ENCODE measurements at places on chromosomes 6 and 20.

DNA sequence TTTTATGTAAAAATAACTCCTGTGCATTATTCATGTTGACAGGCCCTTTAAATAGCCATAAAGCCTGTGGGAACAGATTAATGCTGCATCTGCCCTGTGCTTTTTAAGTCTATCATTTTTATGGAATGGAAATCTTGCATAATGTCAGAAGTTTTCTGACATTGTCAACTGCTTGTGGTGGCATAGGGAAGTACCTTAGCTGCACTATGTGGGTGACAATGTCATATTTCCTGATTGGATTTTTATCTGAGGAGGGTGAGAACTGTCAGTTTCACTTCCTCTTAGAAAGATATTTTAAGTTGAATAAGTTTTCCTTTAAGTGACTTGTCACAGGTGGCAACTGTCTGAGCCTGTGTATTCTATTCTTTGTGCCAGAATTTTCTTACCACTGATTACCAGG lies 267.9 kb downstream of the PLCB1 start:
- no peak for DNase-seq

- no peak for DNase-seq
These were observed 36.1 kb upstream of the CEP162 start for GRCh38 chr6:84263557-84263956.

DNA sequence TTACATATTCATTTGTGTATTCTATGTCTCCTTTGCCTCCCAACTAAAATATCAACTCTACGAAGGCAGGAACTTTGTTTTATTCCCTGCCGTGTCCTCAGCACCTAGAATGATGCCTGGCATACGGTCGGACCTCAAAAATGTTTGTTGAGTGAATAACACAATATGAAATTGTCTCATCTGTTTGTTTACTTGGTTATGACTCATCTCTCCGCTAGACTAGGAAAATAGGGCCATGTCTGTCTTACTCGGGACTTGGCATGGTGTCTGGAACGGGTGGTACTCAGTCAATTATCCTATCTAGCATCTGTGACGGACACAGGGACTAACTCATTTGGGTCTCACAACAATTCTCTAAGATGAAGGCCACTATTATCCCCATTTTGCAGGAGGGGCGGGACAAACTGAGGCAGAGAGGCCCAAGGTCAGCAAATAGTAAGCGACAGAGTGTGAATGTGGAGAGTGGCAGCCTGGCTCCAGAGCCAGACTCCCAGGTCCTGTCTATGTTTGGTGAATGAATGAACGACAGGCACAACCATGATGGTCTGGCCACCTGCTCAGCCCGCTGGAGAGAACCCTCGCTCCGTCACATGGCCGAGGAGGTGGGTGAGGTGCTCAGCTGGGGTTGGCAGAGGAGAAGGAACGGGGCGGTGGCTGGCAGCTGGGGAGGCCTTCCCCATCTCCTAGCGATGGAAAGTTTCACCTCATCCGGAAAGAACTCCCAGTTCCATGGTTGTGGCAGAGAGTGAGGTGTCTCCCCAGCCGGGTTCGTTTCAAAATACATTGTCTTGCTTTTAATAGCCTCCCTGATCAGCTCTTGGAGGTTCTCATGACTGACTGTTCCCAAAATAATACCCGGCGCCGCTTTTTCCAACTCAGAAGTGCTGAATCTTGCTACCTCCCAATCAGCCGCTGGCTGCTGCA lies 27.6 kb upstream of the NFATC2 start:
- no peak for DNase-seq

GRCh38 chr6:135269481-135269891 lies 88.4 kb downstream of the MYB start:
- no peak for DNase-seq

- DNase-seq = no peak
These were observed 12.7 kb downstream of the GCLC start for GRCh38 chr6:53532061-53532797.

GRCh38 chr6:34147906-34148630 lies 2.2 kb upstream of the GRM4 start:
- no peak for DNase-seq

DNA sequence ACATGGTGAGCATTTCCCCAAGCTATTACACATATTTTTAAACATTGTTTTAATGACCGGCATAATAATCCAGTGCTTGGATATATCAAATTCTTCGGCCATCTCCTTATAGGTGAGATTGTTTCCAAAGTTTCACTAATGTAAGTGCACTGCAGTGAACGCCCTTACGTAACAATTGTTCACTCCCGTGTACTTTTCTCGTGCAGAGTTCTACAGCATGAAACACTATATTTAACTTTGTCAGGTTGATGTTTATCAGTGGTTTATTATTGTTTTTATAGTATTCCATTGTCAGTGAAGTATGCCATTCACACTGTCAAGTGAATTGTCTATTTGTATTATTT lies 3.4 kb upstream of the GZF1 start:
- DNase-seq = no peak

- DNase-seq = no peak
These were observed 113.1 kb upstream of the ZNF217 start for GRCh38 chr20:53706466-53707370.

DNA sequence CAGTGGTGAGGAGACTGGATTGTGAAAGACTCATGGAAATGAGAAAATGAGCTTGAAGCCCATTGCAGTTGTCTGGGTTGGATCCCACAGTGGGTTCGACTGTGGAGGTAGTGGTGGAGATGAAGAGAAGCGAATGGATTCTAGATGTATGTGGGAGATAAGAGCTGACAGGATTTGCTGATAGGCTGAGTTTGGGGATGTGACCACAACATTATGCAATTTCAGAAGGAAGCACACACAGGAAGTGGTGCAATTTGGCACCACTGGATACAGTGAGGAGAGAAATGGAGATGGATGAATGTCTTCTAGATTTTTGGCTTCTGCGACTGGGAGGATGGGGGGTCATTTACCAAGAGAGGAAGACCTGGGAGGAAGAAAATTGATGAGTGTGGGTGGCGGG lies 64.4 kb upstream of the MAFB start:
- DNase-seq = no peak

DNA sequence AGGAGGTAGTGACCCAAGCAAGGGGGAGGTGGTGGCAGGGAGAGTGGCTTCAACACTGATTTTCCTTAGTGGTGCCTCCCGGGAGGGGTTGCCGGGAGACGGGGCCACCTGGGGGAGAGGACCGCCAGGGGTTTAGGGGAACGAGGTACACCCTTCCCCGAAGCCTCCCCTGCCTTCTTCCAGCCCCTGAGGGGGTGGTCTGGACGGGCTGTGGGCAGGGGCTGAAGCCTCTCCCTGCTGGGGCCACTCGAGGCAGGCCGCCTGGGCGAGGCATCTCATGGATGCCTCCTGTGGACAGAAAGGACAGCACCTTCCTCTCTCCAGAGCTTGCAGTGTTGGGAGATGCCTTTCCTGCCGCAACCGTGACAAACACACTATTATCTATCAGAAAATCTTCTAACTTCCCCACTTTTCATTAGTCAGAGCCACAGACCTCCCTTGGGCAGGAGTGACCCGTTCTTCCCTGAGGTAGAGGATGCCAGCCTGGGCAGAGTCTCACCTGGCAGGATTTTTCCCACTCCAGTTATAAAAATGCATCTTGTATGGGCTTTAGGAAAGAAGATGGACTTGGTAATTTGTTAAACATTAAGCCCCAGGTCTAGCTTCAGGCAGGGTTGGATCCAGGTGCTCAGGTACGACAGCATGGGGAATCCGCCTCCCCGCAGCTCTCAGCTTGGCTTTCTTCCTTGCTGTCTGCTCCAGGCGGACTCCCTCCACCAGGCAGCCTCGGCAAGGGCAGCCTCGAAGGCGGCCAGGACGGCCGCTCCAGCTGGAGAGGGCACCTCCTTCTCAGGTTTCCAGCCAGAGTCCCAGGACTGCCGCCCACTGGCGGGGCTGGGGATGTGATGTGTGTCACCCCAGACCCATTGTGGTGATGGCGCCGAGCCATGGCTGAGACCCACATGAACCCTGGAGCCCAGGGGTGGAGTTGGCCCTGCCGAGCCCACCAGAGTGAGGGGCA lies 11.0 kb downstream of the HRH3 start:
- no peak for DNase-seq

- DNase-seq = no peak
These were observed 95.6 kb downstream of the KIF16B start for GRCh38 chr20:16477632-16478031.

DNA sequence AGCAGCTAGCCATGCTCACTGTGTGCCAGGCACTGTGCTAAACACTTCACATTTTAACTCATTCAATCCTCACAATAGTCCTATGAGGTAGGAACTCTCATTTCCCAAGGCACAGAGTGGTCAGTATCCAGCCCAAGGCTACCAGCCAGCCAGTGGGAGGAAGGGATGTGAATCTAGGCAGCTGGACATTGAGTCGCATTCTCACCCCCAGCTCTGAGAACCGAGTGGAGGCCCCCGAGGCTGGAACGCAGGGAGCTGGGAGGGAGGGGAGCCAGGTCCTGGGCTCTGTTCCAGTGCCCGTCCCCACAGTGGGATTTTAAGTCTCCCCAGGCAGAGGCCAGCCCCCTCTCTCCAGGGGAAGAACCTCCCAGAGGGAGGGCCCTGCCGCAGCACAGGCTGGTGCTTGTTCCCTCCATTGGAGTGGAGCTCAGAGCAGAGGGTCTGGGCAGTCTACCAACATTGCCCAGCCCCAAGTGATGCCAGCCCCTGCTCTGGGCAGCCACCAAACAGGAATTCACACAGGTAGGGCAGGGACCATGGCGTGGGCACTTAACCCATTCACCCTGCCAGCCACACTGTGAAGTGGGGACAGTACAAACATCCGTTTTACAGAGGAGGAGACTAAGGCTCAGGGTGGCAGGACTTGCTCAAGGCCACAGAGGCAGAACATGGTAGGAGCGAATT lies 131.3 kb downstream of the CEBPB start:
- DNase-seq = no peak

DNA sequence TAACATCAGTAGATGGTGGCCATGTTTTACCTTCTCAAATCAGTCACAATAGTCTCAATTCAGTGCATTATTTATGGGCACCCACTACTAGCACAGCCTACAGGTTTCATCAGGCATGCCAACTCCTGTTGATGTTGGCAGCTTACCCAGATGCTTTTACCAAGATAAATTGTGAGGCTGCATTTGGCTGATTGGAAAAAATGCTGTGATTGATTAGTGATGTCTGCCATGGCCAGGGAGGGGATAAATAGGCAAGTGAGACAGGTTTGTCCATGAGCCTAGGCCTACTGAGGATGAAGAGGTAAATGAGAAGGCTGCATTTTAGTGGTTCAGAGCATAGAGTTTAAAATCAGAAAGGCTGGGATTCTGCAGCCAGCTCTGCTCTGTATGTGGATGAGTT lies 227.1 kb downstream of the NFATC2 start:
- DNase-seq = no peak

- DNase-seq = no peak
These were observed 202.5 kb upstream of the SGK1 start for GRCh38 chr6:134520181-134521115.

DNA sequence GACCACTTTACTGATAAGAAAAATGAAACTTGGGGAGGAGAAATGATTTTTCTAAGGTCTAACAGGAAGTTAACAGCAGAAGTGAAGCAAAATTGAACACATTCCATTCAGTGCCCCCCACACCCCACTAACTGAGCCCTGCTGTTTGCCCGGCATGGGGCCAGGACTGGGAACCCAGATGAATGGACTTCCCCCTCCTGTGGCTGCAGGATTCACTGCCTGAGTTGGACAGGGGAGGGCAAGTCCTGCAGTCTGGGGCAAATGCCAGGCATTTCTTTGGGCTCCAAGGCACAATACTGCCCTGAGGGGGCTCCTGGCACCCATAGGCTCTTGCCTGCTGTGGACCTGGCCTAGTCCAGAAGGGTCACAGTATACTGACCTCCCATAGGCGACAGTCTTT lies 28.3 kb downstream of the FYN start:
- no peak for DNase-seq

GRCh38 chr20:48310305-48310704 lies 517.5 kb downstream of the PREX1 start:
- no peak for DNase-seq

- DNase-seq = no peak
These were observed 425.3 kb downstream of the EPM2A start for GRCh38 chr6:145309842-145310535.

DNA sequence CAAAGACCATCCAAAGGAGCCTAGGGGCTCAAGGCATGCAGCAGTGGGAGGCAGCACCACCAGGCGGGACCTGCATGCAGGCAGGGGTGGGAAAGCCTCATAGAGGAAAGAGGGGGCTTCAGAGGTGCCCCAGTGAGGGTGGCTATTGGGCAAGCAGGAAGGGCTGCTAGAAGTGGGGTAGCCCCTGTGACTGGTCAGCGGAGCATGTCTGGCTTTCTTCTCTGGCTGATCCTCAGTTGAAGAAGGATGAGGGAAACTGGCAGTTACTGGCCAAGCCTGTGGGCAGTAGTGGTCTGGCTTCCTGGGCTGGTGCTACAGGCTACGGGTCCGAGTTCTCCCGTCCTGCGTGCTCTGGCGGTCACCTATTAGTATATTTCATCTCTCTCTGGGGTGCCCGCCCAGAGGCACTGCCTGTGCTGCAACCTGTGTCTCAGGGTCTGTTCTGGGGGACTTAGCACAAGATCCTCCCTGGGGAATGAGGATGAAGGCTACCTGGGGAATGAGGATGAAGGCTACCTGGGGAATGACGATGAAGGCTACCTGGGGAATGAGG lies 35.9 kb upstream of the CST7 start:
- DNase-seq = no peak

GRCh38 chr6:34484391-34484790 lies 18.5 kb downstream of the PACSIN1 start:
- no peak for DNase-seq

GRCh38 chr6:97668716-97669115 lies 385.7 kb upstream of the MMS22L start:
- no peak for DNase-seq
